Urinary bladder (tissue), 4 donors: ENCODE measurements at places on chromosomes 3 and 15.

DNA sequence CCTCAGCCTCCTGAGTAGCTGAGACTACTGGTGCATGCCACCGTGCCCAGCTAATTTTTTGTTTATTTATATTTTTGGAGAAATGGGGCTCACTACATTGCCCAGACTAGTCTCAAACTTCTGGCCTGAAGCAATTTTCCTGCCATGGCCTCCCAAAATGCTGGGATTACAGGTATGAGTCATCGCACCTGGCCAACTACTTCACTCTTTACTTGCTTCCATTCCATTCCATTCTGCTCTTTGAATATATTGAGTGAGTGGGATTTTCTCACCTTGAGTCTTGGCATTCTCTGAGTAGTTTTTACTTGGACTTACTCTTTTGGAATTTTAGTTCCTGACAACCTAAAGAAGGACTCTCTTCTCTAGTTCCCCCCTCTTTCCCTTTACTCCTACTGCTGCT, 93.8 kb upstream of the UNC13C start:
- DNase-seq, result no peak

DNA sequence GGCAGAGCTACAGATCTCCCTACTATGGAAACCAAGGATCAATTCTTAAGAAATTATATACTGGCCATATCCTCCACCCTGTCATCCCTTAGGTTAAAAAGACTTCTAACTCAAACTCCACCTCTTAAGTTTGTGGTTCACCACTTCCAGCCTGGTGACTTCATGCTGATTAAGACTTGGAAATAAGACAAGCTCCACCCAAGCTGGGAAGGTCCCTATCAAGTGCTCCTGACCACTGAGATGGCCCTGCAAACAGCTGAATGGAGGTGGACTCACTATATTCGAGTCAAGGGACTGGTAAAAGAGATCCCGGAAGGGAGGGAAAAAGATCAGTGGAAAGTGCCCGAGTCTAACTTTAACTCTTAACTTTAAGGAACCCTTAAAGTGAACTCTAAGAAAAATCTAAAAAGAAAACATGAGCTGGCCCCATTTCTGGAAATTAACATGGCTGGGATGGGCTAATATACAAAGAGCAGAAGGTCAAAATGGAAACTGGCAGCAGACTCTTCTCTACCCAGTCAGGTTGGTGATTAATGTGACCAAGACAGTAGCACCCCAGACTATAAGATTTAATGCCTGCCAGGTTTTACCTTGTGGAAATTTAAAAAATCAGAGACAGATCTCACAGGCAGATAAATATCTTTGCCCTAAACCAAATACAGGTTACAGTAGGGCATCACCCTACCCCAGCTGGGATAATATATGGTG, 43.9 kb downstream of the PPCDC start:
- no peak for DNase-seq

DNA sequence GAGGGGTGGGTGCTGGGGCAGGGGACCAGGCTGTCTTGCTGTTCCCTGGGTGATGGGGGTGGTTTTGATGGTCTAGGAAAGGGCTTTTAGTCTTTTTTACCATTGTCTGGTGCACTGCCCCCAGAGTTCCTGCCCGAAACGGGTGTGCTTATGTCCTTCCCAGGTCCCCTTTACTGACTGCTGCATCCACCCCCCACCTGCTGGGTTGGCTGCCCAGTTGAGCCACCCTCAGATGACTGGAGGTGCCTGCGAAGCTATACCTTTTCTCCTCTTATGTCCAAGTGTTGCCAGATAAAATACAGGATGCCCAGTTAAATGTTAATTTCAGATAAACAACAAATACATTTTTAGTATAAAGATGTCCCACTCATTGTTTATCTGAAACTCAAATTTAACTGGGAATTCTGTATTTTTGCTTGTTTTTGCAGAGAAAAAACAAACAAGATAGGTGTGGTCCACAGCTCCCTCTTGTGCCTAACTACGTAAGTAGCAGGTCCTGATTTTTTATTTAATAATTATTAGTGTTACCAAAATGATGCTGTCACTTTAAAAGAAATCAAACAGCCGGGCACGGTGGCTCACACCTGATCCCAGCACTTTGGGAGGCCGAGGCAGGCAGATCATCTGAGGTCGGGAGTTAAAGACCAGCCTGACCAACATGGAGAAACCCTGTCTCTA, 6.1 kb upstream of the RPP14 start:
- no peak for DNase-seq

DNA sequence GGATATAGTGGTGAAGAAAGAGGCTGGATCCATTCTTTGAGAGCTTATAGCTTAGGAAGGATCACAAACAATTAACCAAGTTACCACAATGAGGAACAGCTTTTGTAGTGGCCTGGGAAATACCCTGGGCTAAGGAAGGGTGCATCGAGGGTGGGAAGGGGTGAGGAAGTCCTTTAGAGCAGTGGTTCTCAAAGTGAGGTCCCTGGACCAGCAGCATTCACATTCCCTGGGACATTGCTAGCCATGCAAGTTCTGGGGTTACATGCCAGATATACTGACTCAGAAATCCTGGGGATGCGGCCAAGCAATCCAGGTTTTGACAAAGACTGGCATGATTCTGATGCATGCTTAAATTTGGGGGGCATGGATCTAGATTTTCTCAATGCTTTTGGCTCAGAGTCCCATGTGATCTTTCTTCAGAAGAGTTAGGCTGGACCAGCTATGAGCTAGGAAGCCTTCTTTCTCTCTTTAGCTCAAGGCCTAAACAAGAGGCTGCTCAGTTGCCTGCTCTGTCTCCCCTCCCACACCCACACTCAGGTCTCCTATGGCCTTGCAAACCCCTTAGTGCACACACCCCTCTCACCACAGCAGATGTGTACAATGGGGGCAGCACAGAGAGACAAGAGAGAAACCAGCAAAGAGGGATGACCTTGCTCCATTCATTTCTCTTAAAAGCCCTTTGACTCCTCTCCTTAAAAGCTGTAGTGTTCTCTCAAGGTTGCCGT, 1.8 kb upstream of the CCR1 start:
- no peak for DNase-seq

DNA sequence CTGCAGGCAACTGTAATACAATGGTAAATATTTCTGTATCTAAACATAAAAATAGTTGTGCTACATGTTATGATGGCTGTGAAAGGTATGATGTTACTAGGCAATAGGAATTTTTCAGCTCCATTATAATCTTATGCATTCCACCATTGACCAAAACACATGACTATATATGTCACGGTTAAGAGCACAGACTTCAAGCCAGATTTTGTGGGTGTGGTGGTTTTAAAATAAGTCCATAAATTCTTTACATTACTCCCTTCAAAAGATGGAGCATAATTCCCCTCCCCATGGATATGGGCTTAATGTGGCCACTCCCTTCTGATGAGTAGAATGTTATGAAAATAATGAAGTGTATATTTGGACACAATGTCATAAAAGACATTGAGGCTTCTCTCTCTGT, 88.4 kb upstream of the TBC1D5 start:
- no peak for DNase-seq

DNA sequence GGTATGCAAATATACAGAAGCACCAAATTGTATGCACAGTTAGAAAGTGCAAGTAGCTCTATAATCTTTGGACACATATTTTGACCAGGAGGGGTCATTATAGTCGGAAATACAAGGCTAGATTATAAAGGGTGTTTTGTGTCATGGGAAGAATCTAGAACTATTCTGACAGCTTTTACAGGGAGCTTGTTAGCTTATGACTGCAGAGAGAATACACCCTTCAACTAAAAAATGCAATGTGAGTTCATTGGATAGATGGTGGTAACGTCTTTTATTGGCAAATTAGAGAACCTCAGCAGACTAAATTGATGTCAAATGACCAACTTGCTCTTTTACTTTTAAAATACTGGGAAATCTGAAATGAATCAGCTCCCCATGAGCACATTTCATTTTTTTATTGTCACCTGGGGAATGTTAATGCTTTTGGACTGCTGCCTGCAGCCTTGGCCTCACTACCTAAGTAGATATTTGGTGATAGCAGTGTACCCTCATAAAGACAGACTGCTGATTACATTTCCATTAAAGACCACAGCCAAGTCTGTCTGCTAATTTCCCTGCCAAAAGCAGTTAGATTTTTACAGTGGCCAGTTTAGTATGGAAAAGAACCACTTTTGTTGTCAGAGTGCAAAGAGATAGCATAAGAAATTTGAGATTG, 515.9 kb upstream of the DPPA4 start:
- DNase-seq, result peak; percentile 43

DNA sequence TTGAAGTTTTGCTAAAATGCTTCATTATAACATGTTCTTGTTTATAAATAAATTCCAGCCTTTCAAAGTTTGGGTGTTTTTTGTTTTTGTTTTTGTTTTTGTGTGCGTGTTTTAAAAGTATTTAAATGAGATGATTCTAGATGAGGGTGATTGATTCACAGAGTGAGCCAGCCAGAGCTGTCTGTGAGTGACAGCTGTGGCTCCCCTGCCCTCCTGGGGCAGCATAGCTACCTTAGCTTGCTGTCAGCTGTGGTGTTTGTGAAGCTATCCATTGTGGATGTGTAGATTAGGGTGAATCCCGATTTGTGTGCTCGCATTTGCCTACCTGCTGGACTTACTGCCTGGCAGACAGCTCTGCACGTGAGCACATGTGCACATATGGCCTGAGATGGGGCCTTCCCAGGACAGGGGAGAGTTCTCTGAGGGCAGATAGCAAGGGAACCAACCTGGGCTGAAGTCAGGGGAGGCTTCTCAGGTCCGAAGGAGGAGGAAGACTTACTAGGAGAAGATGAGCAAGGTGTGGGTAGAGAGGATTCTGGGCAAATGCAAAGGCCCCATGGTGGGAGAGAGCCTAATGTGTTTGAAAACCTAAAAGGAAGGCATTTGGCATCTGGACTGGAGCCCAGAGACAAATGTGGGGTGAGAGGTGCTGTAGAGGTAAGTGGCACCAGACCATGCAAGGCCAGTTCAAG, 124.2 kb downstream of the EEFSEC start:
- no peak for DNase-seq
